Cardiac septum (tissue), 1 donor: ENCODE measurements at places on chromosomes 16 and 17. TPM values are rescaled to one million over a fixed set of nuclear protein-coding genes. Genes with fewer than 3 reads are reported as not detected.

Gene ACADVL
- total RNA-seq, result 966 TPM

Gene TNFRSF13B
- not detected for total RNA-seq

Gene AANAT
- total RNA-seq, result not detected

Gene CD300LG
- 13.7 TPM for total RNA-seq

Gene ITGB3
- 5.7 TPM for total RNA-seq

Gene PITPNC1
- 12.5 TPM for total RNA-seq

Gene KRT33A
- not detected for total RNA-seq

Gene CMTM1
- total RNA-seq, result 1.3 TPM

Gene SMPD3
- total RNA-seq, result not detected

Gene TMEM238L
- not detected for total RNA-seq

Gene SCGB1C2
- not detected for total RNA-seq

Gene ZNHIT3
- 20.8 TPM for total RNA-seq

Gene NAGS
- total RNA-seq, result 0.51 TPM

Gene CCL2
- total RNA-seq, result 42.3 TPM

Gene C16orf96
- total RNA-seq, result 0.11 TPM

Gene UTP18
- total RNA-seq, result 7.9 TPM

Gene MEFV
- total RNA-seq, result 1.00 TPM

Gene RUSF1
- total RNA-seq, result 32.6 TPM

Gene ZNF423
- 8.6 TPM for total RNA-seq

Gene ASPHD1
- 0.38 TPM for total RNA-seq

Gene MLX
- 43.1 TPM for total RNA-seq

Gene NPIPA1
- 67.7 TPM for total RNA-seq

Gene KRT16
- total RNA-seq, result not detected

Gene PIK3R6
- total RNA-seq, result 1.00 TPM

Gene TMIGD1
- total RNA-seq, result not detected

Gene SNAI3
- 0.97 TPM for total RNA-seq

Gene TEKT5
- total RNA-seq, result 0.22 TPM

Gene LUC7L
- 30.9 TPM for total RNA-seq

Gene RNF112
- 2.5 TPM for total RNA-seq

Gene ANKFN1
- total RNA-seq, result not detected

Gene MCRIP2
- 90.3 TPM for total RNA-seq

Gene GUCY2D
- not detected for total RNA-seq

Gene CEP295NL
- total RNA-seq, result 1.6 TPM

Gene KRTAP4-5
- not detected for total RNA-seq

Gene ERN2
- not detected for total RNA-seq

Gene NUPR1
- total RNA-seq, result 50.2 TPM

Gene ADAD2
- 0.24 TPM for total RNA-seq

Gene KIF2B
- not detected for total RNA-seq

Gene NEUROD2
- total RNA-seq, result 0.08 TPM

Gene NQO1
- 15.8 TPM for total RNA-seq

Gene CDH13
- 108 TPM for total RNA-seq
